ENCODE measurements at places on chromosomes 11 and 22. TPM values are rescaled to one million over a fixed set of nuclear protein-coding genes. Genes with fewer than 3 reads are reported as not detected.

GRCh38 chr11:132123854-132124835, 753.7 kb downstream of the NTM start:
- no peak for DNase-seq

- no peak for DNase-seq
These were observed 1.3 kb downstream of the FADD start for GRCh38 chr11:70204466-70204799.

DNA sequence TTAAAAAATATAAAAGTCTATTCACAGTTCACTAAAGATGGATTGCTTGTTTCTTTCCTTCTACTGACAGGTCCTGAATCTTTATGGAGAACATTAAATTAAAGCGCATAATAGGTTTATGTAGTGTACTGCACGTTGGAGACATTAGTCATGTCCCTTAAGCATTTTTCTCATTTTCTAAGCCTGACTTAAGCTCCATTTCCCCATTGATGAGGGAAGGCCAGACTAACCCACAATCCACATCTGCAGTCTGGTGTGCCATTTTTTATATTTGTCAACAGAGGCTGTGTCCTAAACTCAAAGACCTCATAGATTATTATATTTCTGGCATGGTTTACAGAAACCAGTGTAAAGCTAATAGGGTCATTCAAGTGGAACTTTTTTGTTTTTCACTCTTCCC, 39.9 kb downstream of the CADM1 start:
- no peak for DNase-seq

DNA sequence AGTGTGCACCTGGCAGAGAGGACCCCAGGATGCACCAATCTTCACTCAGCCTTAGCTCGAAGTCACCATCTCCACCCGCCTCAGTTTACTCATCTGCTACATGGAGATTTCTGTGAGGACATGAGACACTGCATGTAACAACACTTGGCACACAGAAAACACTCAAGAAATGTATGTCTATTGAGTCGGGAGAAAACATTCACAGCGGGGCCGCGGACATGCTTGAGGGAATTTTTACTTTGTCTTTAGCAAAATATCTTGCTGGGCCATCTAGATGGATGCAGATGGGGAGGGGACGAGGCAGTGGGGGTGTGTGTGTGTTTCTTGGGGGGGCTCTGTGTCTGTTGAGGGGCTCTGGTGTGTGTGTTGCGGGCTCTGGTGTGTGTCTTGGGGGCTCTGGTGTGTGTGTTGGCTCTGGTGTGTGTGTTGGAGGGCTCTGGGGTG, 28.4 kb upstream of the RFPL3 start:
- no peak for DNase-seq

ALDH3B1 gene
- total RNA-seq: 25.5 TPM

- DNase-seq: no peak
These were observed 12.9 kb downstream of the GAL3ST1 start for GRCh38 chr22:30561402-30562189.

NCR3LG1 gene
- total RNA-seq: 1.5 TPM

GRCh38 chr11:75855206-75855605, 40.2 kb downstream of the UVRAG start:
- no peak for DNase-seq

DNA sequence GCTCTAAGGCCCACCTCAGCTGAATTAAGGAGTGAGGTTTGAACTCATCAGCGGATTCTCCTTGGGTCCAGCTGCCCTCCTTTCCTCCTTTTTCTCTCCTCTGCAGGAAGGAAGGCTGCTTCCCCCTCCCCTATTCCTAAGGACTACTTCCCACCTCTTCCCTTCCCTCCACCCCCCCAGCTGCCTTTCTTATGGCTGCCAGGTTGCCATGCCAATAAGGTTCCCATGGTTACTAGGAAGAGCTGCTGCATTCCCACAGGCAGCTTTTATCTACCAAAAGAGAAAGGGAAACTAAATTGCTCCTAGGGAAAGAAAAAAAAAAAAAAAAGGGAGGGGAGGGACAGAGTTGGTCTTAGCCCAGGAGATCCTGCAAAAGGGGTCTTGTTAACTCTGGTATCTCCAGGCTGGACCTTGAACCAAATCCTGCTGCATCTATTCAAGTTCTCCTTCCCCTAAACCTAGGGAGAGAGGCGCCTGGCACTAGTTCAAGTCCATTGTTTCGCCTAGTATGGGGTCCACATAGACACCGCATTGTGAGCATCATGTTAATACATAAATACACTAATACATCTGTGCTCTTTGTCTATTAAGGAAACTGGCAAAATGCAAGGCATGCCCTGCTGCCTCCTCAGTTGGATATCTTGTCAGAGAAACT, 21.2 kb upstream of the FEZ1 start:
- no peak for DNase-seq

GGTLC2 gene
- not detected for total RNA-seq

MS4A1 gene
- total RNA-seq: 0.25 TPM

APOL5 gene
- total RNA-seq: not detected

- no peak for DNase-seq
These were observed 2.3 kb downstream of the GAB2 start for GRCh38 chr11:78415338-78415737.

- DNase-seq: no peak
These were observed 564.8 kb downstream of the MIAT start for GRCh38 chr22:27222178-27222577.

GRCh38 chr22:17064498-17065100, 20.2 kb upstream of the IL17RA start:
- DNase-seq: no peak

DNA sequence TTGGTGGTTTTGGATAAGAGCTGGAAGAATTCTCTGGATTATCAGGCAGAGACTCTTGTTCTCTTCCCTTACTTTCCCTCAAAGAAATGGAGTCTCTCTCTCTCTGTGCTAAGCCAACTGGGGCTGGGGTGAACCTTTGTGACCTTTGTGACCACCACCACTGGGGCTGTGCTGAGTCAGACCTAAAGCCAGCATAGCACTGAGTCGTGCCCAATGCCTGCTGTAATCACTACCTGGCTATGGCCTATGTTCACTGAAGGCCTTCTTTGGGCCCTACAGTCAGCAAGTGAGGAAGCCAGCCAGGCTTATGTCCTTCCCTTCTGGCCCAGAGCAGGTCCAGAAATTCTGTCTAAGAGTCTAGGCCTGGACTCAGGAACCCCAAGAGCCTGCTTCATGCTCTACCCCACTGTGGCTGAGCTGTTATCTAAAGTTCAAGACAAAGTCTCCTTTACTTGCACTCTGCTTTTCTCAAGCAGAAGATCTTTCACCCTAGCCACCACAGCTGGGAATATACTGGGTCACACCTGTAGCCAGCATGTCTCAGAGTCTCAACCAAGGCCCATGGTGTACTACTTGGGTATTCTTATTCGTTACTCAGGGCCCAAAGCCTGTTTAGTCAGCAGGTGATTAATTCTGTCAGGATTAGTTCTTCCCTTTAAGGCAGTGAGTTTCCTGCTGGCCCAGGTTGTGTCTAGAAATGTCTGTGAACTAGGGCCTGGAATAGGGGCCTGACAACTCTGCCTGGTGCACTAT, 86.0 kb downstream of the EHF start:
- no peak for DNase-seq

DNA sequence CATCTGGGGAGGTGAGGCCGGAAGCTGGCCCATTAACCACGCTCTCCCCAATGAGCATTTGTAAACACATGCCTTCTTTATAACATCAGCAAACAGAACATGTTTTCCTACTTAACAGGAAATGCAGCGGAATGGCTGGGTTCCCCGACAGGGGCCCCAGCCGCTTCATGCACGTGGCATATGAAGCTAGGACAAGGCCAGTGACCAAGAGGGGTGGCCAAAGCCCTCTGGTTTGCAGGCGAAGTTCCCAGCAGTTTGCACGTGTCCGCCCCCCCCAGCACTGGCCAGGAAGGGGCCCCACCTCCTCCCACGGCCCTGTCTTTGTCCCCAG, 38.7 kb upstream of the LINC01488 start:
- DNase-seq: no peak

DNA sequence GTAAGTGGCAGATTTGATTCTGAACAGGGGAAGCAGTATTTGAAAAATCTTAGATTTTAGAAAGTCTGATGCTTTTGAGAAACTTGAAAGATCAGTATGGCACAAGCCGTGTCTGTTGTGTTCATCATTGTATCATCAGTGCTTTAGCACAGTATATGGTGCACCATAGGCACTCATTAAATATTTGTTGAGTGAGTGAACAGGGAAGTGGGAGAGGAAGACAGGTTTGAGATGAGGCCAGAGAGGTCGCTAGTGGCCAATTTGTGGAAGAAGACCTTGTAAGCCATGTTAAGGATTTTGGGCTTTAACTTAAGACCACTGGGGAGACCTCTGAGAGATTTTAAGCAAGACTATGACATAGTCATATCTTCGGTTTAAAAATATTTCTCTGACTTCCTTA, 12.9 kb downstream of the CHEK1 start:
- DNase-seq: no peak

GRCh38 chr11:32032478-32032877, 58.4 kb upstream of the RCN1 start:
- DNase-seq: no peak

ART1 gene
- not detected for total RNA-seq

GRCh38 chr11:60842668-60843600, 1.0 kb downstream of the CCDC86 start:
- DNase-seq: no peak

NFAM1 gene
- total RNA-seq: 0.12 TPM

DNA sequence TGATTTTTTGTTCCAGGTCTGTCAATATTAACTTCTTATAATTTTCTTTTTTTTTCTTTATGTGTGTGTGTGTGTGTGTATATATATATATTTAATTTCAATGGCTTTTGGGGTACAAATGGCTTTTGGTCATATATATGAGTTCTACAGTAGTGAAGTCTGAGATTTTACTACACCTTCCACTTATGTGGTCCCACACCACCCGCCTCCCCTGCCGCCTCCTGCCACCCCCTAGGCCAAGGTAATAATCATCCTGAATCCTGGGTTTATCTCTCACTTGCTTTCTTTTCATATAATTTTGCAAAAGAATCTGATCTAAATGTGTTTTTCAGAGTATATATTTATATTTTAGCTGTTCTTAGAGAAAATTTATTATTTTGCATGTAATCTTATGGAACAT, 11.1 kb downstream of the NEAT1 start:
- no peak for DNase-seq

WEE1 gene
- total RNA-seq: 50.8 TPM

SLC7A4 gene
- total RNA-seq: not detected

GAL3ST3 gene
- not detected for total RNA-seq

DNA sequence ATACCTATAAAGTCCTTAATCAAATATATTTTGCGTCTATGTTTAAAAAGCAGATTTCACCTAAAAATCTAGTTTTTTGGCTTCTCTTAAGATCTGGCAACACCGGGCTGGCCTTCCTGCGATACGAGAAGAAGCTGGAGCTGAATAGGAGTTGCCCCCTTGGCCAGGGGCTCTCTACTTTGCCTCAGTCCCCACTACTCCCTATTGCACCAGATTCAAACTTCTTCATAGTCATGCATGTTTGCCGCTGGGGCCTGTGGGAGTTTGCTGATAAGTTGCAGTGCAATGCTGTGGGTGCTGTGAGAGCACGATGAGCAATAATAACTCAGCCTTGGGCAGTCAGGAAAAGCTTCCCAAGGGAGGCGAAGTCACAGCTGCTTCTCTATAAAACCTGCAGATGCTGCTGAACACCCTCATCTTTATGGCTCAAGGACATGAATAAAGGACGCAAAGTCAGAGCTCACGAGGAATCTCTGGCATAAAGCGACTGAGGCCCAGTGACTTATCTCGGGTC, 15.2 kb upstream of the EIF3D start:
- DNase-seq: no peak

PRG3 gene
- not detected for total RNA-seq

XNDC1N gene
- 7.5 TPM for total RNA-seq

GRCh38 chr22:20436307-20436767, 1.3 kb downstream of the SCARF2 start:
- no peak for DNase-seq

GRCh38 chr11:35629914-35630313, 11.7 kb downstream of the FJX1 start:
- DNase-seq: peak; percentile 86

EFCAB6 gene
- total RNA-seq: 0.52 TPM

DNA sequence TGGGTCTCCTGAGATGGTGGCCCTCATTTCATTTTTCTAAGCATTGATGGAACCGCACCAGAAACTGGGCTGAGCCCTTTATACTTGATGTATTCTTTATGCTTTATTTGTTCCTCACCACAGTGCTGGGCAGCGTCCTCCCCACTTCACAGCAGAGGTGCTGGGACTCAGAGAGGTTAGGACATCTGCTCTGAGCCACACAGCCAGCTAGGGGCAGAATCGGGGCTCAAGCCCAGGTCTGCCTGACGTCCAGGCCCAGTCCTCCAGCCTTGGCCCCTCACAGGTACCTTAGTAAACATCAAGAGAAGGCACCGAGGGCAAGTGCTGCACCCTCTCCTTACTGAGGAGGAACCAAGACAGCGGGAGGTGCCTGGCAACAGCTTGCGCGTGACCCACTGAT, 20.2 kb upstream of the SHISAL1 start:
- DNase-seq: no peak

GRCh38 chr11:115188188-115188897, 315.9 kb downstream of the CADM1 start:
- DNase-seq: no peak

DNA sequence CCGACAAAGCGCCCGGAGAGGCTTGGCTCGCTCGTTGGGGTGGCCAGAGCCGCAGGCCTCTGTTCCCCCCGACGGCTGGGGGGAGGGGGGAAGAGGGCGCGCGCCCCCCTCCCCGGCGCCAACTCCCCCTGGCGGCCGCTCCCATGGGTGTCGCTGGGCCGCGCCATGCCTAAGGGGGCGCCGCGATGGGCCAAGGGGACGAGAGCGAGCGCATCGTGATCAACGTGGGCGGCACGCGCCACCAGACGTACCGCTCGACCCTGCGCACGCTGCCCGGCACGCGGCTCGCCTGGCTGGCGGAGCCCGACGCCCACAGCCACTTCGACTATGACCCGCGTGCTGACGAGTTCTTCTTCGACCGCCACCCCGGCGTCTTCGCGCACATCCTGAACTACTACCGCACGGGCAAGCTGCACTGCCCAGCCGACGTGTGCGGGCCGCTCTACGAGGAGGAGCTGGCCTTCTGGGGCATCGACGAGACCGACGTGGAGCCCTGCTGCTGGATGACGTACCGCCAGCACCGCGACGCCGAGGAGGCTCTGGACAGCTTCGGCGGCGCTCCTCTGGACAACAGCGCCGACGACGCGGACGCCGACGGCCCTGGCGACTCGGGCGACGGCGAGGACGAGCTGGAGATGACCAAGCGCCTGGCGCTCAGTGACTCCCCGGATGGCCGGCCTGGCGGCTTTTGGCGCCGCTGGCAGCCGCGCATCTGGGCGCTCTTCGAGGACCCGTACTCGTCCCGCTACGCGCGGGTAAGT, 1.4 kb downstream of the KCNC1 start:
- no peak for DNase-seq

ELMOD1 gene
- total RNA-seq: 2.9 TPM

GRCh38 chr22:50535113-50535512, 5.3 kb upstream of the TYMP start:
- DNase-seq: no peak

All from HCT116 (cell line).